Myocyte (in vitro differentiated cells): ENCODE measurements at places on chromosomes 4 and X.

DNA sequence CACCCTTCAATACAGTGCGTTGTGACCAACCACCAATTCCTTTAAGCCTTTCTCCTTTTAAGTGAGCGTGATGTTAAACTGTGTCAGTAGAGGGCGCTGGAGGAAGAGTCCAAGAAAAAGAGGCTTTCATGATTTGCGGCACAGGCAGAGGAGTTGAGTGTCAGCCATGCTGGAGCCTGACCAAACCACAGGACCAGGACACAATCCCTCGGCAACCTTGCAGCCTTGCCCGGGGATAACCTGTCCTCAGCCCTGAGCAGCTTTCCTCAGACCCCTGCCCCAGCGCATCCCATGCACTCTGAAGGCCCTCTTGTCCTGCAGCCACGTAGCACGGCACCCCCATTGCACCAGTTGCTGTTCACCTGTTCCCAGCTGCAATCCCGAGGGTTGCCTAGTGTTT lies 53.5 kb upstream of the SMIM31 start:
- peak; percentile 66 for DNase-seq

DNA sequence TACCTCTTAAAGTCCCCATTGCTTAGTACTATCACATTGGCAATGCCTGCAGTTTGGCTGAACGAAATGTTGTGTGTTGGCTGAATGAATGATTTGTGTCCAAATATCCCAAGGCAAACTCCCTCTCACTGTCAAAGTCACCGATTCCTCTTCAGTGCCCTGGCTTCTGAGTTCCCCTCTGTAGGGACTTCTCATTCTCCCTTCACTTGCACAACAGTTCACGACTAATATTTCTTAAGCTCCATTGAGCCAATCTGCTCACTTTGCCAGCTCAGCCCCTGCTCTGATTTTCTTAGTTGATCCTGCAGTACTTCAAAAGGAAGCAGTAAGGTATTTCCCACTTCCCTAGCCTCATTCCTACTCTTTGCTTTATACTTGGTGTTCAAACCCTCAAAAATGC lies 21.9 kb upstream of the PACRGL start:
- DNase-seq, result no peak

- no peak for DNase-seq
These were observed 118.6 kb downstream of the PTTG2 start for GRCh38 chr4:38078590-38079421.

DNA sequence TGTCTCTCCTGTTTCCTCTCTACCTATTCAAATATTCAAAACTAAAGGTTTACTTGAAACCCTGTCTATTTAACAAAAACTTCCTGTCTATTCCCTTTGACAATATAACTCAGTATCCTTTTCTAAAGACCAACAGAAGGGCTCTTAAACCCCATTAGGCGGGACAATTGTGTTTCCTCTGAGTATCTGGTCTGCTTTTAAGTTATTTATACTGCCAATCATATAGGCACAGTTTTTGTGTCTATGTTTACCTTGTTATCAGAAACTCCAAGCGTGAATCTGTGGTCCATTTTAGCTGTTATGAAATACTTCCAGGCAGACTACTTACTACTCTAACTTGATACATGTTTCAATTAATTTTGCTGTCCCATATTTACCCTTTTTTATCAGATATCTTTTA lies 350.0 kb upstream of the CTSO start:
- DNase-seq, result no peak

DNA sequence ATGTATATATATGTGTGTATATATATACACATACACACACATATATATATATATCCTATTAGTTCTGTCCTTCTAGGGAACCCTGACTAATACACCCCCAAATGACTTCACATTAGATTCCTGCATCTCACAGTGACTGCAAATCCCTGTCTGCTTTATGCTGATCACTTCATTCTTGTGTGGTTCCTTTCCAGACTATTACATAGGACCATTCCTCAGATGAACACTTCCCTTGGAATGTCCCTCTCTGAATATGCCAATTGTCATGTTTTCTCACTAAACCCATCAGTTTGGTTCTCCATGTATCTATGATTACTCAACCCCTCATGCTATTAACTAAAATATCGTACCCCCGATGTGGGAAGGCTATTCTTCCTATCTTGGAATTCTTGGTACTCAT lies 605.2 kb upstream of the NR3C2 start:
- no peak for DNase-seq

DNA sequence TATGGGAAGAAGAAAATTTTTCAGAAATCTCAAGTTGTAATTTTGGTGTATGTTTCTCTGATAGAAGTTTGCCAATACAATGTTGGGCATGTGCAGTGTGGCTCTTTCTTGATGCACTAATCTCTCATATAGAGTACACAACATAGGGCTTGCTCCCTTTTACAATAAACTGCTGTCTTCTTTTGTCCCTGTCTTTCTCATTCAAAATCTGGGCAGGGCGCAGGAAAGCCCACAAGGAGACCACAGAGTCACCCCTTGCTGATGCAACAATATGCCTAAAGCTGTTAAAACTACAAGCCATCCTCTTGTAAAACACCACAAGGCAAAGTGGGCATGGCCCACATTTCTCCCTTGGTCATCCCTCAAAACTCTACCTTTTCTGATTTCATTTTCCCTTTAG lies 63.4 kb upstream of the TBC1D9 start:
- no peak for DNase-seq
